ENCODE measurements at places on chromosomes 3 and 15. TPM values are rescaled to one million over a fixed set of nuclear protein-coding genes. Genes with fewer than 3 reads are reported as not detected.
A peak's percentile ranks its signal among the peaks of the same experiment; 100 is the strongest.

The PLA2G4E gene
- not detected for total RNA-seq

DNA sequence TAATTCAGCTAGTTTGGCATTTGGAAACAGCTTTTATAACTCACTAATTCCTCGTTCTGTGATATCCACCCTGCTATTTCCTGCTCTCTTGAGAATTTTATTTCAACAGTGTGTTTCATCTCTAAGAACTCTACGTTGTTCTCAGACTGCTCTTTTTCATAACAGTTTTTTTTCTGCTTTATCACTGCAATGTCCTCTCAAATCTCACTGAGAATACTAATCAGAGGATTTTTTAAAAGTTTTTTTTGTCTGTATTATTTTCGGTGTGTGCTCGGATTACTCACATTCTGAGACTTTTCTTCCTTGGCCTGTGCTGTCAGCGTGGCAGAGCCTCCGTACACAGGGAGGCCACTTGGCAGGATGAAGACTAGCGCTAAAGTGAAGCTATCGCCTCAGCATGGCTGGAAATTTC, 59.4 kb upstream of the NEO1 start:
- DNase-seq, result no peak

The FAM240A gene
- total RNA-seq, result 0.14 TPM

The SETD5 gene
- total RNA-seq, result 279 TPM

GRCh38 chr3:52469001-52469400, 13.6 kb downstream of the NISCH start:
- DNase-seq, result no peak

GRCh38 chr3:73927203-73927570, 302.4 kb upstream of the PDZRN3 start:
- no peak for DNase-seq

GRCh38 chr15:68056097-68056865, 2.2 kb downstream of the PIAS1 start:
- DNase-seq, result no peak

The EDEM1 gene
- 18.0 TPM for total RNA-seq

DNA sequence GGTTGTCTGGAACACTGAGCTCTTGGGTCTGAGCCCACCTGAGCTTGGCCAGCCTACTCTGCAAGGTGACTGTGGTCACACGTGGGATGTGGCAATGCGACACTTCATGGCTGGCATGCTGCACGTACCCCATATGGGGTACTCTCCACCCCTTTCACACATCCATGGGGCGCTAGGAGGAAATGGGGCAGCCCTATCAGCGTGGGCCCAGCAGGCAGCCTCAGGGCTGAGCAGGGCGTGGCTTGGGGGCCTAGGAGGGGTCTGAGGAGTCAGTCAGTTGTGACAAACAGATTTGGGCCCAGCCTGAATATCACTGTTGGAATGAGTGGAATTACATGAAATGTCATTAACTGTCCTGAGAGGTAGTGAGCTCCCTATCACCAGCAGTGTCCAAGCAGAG, 82.3 kb upstream of the LINGO1 start:
- no peak for DNase-seq

The HMCES gene
- total RNA-seq, result 44.0 TPM

GRCh38 chr3:17632401-17633100, 109.9 kb downstream of the TBC1D5 start:
- DNase-seq, result no peak

- DNase-seq, result no peak
Measured at GRCh38 chr3:66297900-66298299, 77.1 kb downstream of the SLC25A26 start.

DNA sequence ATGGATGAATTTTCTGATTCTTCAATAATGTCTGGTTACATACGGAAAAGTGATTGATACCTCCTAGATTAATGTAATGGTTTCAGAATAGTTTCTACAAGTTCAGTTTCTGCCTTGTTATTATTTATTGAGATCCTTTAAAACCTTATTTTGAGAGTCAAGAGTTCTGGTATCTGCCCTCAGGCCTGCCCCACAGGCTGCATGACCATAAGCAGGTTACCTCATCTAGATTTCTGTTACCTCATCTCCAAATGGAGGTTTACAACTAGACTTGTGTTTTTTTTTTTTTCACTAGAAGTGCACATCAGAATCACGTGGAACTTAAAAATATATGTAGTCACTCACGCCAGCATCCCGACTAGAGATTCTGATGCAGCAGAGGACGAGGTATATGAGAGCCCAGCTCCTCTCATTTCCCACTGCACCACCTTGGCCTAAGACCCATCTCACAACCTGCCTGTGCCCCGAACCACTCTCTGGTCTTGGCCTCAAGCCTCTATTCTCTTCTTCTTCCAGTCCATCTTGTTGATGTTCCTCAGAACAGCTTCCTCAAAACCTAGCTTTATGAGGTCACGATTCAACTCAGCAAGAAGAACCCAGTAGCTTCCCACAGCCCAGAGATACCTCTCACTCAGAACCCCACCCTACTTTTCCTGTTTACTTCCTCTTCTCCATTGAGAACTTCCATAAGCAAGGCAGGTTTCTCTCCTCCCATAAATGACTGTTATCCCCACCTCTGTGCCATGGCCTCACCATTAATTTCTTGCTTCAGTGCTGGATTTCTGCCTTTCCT, 353.4 kb downstream of the CHST2 start:
- DNase-seq, result no peak

- no peak for DNase-seq
Measured at GRCh38 chr3:148100476-148100875, 597.2 kb upstream of the AGTR1 start.

DNA sequence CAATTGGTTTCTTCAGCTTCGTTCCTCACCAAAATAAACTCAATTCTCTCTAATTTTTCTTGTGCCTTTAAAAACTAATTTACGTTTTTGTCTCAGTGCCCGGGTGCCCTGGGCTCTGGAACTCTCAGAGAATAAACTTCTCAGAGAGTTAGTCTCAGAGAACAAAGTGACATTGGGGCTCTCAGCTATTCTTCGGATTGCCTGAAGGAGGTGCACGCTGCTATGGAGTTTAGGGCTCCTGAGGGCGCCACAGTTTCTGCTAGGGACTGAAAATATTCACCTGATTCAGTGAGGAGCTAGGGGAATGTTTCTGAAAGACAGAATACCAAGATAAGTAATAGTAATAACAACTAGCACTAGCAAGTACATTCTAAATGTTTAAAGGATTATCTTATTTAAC, 22.7 kb downstream of the ZIC4 start:
- peak; percentile 53 for DNase-seq

DNA sequence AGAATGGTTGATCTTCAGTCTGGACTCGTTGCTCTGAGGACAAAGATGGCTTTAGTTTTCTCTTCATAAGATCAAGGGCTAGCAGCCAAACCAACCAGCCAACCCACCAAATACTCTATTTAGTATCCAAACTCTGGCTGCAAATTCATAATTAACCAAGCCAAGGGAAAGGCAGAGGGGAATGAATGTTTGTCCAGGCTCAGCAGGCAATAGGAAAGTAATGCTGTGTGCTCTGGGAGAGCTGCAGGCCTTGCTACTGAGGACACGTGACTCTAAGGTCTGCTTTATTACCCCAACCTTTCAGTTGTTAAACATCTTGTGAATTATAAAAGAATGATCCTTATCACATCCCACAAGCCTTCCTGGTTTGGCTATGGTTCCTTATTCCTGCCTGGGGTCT, 52.3 kb upstream of the GALNT15 start:
- DNase-seq, result no peak

DNA sequence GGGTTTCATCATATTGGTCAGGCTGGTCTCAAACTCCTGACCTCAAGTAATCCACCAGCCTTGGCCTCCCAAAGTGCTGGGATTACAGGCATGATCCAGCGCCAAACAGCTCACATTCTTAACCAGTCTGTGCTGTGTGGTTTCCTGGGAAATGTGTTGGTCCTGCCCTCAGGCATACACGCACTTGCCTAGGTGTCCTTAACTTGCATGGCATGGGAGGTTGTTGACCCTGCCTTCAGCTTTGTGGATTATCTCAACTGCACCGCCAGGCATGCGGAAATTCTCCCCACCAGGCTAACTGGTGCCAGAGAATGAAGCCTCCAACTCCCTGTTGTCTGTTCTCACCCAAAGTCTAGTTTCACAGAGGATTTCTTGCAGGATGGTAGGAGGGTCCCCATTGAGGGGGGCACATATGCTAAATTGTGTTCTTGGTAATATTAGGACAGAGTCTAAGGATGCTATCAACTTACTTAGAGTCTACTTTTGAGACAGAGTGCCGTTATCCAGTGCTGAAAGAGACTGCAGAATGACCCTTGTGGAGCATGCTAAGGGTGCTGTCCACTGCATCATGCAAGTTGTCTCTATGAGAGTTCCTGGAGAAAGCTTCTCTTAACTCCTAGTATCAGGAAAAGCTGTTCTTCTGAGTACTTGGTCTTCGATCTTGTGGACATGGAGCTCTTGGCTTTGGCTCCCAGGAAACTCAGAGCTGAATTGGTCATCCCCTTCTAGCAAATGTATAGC, 61.6 kb upstream of the EIF1B start:
- no peak for DNase-seq

DNA sequence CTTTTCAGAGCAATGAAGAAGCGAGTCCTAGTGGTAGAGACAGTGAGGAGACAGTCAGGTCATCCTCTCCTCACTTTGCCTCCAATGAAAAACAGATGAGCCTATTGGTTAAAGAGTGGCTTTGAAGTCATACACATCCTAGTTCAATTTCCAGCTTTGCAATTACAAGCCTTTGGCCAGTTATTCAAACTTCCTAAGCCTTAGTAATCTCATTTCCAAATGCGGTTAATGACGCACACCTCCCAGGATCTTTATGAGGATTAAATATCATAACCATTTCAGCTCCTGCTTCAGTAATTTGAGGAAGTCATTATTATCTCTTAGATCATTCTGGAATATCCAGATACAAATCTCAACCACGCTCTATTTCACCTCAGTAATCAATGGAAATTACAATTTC, 10.0 kb upstream of the ST6GAL1 start:
- DNase-seq, result no peak

GRCh38 chr3:116164039-116164438, 281.2 kb downstream of the LSAMP start:
- no peak for DNase-seq

- no peak for DNase-seq
Measured at GRCh38 chr15:57356178-57356577, 20.1 kb upstream of the CGNL1 start.

DNA sequence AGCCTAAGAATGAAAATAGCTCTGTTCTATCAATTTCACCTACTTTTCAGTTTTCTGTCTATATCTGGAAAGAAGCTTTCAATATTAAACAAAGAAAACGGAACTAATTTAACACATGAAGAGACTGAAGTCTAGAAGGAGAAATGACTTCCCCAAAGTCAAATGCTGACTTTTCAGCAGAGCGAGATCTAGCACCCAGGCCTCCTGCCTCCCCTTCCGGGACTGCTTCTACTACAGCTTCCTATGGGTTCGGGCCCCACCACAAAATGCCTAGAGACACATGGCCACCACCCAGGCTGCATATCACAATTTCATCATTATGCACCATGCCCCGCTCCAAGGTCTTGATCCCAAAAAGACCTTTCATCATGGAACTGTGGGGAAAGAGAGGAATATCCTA, 104.5 kb downstream of the SST start:
- DNase-seq, result no peak

DNA sequence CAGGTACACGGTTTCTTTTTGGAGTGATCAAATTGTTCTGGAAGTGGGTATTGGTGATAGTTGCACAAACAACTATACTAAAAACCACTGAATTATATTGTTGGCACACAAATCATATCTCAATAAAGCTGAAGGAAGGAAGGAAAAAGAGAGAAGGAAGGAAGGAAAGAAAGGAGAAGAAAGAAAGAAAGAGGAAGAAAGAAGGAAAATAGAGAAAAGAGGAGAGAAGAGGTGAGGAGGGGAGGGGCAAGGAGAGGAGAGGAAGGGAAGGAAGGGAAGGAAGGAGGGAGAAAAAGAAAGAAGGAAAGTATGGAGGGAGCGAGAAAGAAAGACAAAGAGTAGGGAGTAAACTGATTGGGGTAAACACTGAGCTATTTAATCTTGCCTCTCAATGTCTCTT, 77.9 kb upstream of the TSC22D2 start:
- DNase-seq, result no peak

- DNase-seq, result no peak
Measured at GRCh38 chr3:11989383-11990038, 14.7 kb upstream of the SYN2 start.

The GPR62 gene
- 0.46 TPM for total RNA-seq

- DNase-seq, result no peak
Measured at GRCh38 chr3:134282659-134283047, 32.0 kb upstream of the RYK start.

DNA sequence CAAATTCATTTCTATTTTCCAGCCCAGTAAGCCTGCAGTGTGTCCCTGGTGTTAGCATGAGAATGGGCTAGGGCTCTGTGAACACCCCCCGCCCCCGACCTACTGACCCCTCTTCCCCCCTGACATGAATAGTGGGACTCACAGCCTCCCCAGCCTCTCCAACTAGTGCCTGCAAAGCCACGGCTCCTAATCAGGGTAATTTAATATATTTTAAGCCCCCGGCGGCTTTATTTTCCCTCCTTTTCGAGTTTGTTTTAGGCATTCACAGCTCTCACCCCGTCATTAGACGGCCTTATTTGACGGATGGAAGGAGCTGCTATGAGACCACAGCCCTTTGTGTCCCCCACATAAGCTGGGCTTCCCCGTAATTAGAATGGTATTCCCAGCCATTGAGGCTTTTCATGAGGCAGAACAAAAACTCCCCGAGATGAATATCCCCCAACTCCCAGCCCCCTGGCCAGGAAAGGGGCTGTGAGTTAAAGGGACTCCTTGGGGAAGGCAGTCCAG, 78.3 kb upstream of the POLG start:
- DNase-seq, result no peak

The C3orf20 gene
- not detected for total RNA-seq

DNA sequence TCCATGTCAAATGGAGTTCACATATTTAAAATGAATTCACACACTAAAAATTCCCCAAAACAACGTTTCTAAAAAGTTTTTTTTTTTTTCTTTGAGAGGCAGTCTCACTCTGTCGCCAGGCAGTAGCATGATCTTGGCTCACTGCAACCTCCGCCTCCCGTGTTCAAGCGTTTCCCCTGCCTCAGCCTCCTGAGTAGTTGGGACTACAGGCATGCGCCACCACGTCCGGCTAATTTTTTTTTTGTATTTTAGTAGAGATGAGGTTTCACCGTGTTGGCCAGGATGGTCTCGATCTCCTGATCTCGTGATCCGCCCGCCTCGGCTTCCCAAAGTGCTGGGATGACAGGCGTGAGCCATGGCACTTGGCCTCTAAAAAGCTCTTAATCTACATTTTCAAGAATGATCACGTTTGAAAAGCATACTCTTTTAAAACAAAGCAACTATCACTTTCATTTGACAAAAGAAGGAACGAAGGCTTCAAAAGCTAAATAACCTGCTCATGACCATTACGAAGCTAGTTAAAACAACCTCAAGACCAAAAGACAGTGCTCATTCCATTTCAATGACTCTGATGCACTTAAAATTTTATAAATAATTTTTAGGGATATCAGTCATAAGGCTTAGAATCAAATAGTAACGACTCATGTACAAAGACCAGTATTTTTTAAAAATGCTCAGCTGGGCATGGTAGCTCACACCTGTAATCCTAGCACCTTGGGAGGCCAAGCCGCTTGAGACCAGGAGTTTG, 5.5 kb downstream of the UBE3A start:
- DNase-seq, result no peak

GRCh38 chr3:37816271-37816670, 45.4 kb upstream of the CTDSPL start:
- no peak for DNase-seq

GRCh38 chr3:188697127-188697526, 474.6 kb upstream of the TPRG1 start:
- no peak for DNase-seq

The BTLA gene
- total RNA-seq, result 0.37 TPM

The EFCC1 gene
- total RNA-seq, result 0.16 TPM
